ENCODE measurements at places on chromosomes 11 and 22.
A peak's percentile ranks its signal among the peaks of the same experiment; 100 is the strongest.

GRCh38 chr11:77416357-77416756 lies 57.5 kb downstream of the PAK1 start:
- DNase-seq: no peak

DNA sequence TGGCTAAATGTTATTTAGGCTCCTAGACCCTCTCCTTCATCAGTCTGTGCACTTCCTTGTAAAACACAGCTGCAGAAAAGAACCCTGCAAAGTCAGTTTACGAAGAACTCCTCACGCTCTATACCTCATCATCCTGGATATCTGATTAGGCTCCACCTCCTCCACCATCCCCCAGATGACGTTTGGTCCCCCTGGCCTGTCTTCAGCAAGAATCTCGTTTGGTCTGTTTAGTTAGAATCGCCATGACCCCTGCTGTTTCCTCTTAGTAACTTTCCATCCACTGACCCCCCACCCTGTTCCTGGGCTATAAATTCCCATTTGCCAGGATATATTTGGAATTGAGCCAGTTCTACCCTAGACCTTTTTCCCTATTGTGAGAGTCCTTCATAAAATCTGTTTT lies 214.1 kb downstream of the OPCML start:
- DNase-seq: no peak

DNA sequence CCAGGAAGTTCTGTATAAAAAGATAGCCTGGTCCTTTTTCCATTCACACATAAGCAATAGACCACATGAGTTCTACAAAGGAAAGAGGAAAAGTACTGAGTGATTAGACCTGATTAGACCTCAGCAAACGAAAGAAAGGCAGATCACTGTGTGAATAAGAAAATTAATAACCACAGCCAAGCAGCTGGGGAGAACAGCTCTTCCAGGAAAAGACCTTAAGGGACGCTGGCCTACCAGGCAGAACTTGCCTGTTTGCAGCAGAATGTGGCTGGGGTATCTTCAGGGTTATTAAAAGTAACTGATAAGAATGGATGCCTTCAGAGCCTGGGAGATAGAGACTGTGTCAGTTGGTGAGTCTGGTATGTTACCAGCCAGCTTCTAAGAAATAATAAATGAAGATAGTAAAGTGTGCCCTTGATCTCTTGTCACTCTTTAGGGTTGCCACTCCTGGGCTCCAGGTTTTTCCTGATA lies 172.9 kb downstream of the DBX1 start:
- no peak for DNase-seq

DNA sequence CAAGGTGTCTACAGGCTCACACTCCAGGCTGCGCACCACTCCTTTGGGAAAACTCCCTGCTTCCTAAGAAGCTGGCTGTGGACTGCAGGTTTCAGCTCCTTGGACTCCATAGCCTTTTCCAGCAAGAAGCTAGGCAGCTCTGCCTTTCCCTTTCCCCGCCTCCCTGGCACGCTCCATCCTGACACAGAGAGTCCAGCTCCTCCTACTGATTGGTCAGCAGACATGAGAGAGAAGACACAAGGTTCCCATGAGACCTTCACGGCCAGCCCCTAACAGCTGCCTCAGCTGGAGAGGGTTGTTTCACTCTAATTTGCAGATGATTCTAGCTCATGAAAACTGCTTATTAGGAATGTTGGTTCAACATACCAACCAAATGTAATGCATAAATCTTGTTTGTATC lies 27.6 kb downstream of the TENM4 start:
- no peak for DNase-seq

DNA sequence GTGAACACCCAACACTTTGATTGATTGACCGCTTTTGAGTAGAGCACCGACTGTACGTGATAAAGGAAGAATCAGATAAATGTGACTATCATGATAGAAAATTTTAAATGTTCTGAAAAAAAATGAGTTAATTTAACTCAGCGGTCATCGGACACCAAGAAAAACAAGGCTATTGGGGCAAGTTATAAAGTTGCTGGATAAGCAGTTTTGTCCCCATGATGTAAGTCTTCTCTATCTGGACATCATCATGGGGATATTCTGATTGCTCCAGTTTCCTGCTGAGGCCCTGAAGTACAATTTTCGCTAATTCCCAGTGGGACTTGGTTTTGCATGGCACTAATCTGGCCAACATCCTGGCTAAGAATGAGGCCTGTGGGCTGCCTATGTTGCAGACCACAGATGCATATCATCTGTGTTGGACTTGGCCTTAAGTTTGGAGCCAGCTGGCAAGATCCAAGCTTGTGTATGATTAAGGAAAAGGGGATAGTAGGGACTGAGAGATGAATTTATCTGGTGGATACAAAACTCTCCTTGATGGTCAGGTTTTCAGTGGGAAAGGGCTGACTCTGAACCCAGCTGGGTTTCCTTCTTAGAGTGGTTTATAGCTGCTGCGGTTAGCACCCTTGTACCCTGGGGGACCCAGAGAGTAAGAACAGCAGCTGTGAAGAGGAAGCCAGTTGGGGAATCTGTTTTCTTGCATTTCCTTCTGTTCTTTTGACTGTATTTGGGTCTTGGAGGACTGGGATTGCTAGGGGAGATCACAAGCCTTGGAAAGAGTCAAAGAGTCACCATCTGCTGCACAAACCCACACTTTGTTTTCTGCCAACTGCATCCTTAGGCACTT lies 118.3 kb downstream of the SEZ6L start:
- no peak for DNase-seq

DNA sequence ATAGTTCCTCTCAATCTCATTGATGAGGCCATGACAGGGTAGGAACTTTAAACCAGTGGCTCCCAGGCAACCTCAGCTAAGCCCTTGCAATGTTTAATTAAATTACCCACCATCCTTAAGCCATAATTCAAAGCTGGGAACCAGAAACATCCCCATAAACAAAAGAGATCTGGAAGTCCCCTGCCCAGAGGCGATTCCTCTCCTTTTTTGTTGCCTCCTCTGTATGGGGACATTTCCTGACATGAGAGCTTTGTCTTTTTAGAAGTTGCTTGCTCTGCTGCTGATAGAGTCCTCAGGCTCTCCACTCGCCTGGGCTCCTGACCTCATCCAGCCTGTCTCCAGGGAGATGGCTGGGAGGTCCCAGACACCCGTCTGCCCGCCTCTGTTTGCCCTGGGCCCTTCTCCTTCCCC lies 3.2 kb downstream of the DTX4 start:
- no peak for DNase-seq

- DNase-seq: no peak
Observed at GRCh38 chr22:18068381-18068988, 9.3 kb upstream of the PEX26 start.

DNA sequence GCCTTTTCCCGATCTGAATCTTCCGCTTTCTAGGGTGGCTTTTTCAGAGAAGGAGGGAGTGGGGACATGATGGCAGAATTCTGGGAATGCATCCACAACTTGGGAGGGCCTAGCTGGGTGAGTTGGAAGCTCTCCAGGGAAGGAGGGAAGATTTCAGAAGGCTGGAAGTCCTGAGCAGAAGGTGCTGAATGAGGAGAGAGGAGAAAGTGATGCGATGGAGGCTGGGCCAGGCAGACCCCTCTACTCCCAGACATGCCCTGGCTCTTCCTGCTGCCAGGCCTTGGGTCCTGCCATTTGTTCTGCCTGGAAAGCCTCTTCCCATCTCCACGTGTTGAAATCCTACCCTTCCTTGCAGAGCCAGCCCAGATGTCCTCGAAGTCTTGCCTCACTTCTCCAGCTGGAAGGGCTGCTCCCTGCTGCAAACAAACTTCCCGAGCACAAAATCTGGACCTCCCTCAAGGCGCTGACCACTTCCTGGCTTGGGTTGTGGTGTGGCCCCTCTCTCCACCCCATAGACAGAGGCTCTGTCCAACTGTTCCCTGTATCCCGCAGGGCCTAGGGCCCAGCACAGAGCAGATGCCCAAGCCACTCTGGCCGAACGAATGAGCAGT lies 16.8 kb downstream of the LRRC32 start:
- DNase-seq: no peak

- DNase-seq: peak; percentile 9
Observed at GRCh38 chr11:123587044-123587443, 67.4 kb downstream of the SCN3B start.

DNA sequence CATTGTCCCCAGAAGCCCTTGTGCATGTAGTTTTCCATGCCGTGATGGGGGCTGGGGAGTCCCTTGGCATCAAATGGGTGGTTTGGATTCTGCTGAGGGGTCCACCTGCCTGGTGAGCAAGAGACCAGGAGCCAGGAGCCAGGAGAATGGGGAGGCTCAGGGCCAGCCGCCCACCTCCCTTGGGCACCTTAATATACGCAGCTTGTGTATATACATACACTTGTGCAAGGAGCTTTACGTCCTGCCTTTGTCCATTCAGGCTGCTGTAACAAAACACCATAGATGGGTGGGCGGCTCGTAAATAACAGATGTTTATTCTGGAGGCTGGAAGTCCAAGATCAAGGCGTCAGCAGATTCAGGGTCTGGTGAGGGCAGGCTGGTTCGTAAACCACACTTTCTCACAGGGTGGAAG lies 62.5 kb downstream of the SMIM38 start:
- no peak for DNase-seq

DNA sequence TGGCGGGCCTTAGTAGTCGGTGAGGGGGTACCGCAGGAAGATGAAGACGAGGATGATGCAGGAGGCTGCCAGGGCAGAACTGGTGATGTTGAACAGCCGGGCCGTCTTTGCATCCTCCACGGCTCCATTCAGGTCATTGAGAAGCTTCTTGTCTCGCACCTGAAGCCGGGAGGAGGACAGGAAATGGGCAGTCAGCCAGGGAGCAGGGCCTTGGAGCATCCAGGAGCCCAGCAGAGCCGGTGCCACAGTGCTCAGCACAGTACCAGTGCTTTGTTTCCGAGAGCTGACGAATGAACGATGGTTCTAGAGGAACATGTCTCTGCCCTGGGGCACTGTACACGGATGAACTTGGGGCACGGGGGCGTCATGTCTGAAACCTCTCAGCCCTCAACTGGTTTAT lies 15.1 kb downstream of the IFITM10 start:
- DNase-seq: no peak

GRCh38 chr11:31817621-31818424 lies 6.7 kb upstream of the PAX6 start:
- no peak for DNase-seq

DNA sequence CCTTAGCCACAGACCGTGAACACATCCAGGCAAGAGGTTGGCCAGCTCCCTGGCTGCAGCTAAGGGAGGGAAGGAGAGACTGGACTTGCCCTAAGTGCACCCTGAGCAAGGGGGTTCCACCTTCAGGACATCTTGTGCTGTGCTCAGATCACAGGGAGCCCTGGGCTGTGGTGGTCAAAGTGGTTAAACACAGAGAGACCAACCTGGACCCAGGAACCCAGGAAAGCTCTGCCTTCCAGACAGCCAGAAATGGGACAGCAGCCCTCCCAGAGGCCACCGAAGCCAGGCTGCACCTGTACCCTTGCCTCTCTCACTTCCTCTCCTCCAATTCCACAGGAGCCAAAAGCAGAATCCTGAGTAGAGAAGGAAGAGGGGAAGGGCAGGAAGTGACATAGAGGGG lies 105.2 kb upstream of the TMEM45B start:
- DNase-seq: no peak

DNA sequence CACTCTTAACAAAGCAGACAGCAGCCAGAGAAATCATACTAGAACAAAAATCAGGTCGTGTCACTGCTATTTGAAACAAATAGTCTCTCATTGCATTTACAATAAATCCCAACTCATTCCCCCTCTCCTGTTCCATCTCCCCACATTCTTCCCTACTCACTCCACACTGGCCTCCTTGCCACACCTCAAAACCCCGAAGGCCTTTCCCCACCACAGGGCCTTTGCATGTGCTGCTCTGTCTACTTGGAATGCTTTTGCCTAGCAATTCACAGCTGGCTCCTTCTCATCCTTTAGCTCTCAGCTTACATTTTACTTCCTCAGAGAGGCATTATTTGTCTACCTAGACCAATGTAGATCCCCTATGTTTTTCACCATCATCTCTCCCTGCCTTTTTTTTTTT lies 6.3 kb upstream of the THOC5 start:
- DNase-seq: no peak

- DNase-seq: no peak
Observed at GRCh38 chr22:39463931-39464390, 7.1 kb downstream of the MGAT3 start.

DNA sequence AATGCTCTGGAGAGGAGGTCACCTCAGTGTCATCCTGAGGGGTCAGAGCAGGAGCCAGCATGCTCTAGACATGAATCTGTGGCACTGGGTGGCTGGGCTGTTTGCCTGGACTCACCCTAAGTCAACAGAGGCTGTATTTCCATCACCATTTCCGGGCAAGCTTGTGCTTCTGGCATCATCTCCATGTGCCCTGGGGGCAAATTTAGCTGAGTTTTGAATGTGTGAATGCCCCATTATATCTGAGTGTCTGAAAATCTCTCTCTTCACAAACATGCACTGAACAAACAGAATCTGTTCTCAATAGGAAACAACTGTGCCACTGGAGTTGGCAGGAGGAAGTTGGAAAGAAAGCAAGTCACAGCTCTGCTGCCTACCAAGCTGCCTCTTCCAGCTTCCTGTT lies 356.2 kb downstream of the GRM5 start:
- no peak for DNase-seq

GRCh38 chr11:35144136-35144741 lies 5.3 kb downstream of the CD44 start:
- no peak for DNase-seq

DNA sequence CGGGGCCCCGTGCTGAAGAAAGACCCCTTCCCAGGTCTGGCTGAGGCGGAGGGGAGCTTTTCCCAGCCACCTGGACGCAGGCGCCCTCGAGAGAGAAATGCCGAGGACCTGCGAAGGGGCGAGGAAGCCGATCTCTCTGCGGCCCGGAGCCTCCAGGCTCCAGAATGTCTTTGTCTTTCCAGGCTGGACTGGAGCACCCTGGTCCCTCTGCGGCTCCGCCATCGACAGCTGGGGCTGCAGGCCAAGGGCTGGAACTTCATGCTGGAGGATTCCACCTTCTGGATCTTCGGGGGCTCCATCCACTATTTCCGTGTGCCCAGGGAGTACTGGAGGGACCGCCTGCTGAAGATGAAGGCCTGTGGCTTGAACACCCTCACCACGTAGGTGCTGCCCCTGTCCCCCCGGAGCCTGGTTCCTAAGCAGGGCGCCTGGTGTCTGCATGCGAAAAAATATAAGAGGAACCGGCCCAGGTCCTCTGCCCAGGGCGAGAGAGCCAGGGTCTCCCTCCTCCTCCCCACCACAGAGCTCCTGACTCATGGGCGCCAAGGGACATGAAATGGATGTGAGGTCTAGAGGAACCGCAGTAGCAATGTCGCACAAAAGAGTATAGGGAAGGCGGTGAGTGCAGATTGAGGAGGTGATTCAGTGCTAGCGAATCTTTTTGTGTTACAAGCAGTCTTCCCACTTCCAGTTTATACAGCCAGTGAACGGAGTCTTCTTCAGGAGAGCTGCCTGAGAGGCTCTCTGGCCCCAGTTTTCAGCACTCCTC lies 11.0 kb downstream of the GLB1L2 start:
- no peak for DNase-seq
